Large intestine (tissue), 12 donors: ENCODE measurements at places on chromosomes 12 and 14.

GRCh38 chr14:34161351-34162082, 210.6 kb upstream of the EGLN3 start:
- DNase-seq: no peak

DNA sequence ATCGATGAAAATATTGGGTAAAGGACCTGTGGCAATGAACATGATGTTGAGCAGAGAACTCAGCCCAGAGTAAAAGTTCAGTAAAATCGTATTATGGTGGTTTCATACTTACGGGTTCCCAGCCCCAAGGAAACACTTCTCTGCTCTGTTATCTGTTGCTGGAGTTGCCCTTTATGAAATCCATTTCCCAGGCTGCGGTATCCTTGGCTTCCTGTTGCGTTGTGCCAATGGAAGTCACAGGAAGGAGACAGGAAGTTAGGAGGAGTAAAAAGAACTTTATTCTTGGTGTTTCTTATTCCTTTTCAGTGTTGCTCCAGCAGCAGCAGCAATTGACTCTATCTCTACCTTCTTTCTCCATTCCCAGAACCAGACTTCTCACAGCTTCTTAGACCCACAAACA, 965.2 kb downstream of the VRK1 start:
- DNase-seq: no peak

DNA sequence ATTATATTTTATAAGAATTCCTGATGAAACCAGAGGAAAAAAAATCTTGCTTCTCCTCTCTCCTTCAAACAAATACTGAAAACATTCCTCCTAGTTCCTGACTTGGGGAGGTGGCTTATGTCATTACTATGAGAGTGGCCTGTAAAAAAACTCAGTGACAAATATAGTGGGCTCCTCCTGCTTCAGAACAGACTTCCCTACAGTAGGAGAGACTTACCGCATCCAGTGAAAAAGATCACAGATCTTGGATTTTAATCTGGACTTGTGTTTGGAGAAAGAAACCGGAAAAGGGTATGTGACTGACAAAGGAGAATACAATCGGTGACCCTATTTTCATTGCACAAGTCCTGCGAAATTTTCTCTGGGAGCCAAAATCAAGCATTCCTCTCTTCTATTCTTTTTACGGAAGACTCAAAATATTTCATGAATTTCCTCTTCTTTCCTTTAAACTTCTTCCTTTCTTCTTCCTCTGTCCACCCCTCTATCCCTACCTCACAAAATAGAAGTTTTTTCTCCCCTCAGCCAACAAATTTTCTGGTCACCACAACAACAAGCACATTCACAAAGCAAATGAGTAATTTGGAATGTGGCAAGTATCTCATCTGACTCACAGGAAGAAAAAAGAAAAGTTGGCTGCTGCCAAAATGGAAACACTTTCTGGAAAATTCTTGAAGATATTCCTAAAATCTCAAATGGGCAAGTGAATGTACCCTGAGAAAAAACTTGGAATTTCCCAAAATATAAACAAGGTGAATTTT, 185.1 kb upstream of the CDKN3 start:
- no peak for DNase-seq

- DNase-seq: no peak
Observed at GRCh38 chr12:8120072-8120713, 3.2 kb upstream of the CLEC4A start.

DNA sequence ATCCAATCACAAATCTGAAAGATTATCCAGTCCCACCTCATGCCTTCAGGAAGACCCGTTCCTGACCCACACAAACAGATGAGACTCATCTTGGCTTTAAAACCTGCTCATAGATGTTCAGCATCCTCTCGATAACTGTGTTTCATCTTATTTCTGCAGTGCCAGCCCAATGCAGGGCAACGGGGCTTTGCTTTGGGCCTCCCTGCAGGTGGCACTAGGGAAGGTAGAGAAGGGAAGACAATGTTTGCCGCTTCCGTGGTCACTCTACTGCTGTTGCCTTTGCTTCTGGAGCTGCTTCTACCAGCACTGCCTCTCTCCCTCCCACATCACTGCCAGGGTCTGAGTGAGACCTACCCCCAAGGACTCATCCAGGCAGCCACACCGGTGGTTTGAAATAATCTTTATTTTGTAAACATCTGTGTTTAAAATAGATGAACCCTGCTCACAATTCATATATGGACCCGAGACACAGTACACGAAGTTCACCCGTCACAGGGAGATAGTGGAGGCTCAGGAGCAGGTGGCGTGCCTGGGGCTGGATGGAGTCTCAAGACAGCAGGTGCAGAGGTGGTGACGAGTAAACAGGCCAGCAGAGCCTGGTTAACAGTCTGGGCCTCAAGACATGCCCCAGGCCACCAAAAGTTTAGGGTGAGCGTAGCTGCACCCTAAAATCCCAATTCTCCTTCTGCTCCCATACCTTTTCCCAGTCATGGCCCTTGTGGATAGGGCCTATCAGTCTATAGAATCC, 3.1 kb upstream of the GPX2 start:
- no peak for DNase-seq

DNA sequence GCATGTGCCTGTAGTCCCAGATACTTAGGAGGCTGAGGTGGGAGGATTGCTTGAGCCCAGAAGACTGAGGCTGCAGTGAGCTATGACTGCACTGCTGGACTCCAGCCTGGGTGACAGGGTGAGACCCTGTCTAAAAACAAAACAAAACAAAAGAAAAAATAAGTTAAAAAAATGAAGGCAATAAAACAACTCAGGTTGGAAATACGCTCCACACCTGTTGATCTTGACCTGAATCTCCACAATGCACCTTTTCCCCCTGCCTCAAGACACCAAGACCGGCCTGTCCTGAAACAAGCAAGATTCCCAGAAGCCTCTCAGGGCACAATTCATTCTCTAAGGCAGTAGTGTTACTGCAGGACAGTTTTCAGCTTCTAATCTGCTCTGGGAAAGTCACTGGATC, 20.8 kb upstream of the CEBPE start:
- no peak for DNase-seq

DNA sequence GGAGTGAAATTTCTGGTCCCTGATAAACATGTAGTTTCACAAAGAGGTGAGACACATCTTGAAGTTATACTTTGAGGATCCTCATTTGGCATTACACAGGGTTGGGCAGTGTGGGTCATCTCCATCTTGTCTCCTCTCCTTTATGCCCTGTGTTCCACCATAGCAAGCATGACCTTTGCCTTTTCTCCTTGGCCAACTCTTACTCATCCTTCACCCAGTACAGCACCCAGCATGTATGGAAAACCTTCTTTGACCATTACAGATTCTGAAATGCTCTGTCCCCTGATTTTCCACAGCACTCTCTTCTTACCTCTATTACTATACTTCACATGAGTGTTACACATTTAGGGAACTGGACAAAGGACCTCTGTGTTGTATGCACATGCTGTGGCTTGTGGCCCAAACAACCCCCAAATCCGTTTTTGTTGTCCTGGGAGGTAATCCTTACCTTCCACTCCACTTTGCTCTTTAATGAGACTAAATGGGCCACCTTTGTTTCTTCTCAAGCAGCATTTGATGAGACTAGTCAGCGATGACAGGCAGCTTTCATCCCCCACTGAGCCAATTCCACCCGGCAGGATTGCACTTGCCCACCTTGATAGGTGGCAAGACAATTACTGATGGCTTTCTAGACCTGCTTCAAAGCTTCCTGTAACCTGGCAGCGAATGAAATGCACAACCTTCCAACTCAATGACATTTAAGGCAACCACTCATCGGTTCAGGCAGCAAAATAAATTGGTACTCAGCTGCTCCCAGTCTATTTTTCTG, 163.5 kb downstream of the MON2 start:
- no peak for DNase-seq

DNA sequence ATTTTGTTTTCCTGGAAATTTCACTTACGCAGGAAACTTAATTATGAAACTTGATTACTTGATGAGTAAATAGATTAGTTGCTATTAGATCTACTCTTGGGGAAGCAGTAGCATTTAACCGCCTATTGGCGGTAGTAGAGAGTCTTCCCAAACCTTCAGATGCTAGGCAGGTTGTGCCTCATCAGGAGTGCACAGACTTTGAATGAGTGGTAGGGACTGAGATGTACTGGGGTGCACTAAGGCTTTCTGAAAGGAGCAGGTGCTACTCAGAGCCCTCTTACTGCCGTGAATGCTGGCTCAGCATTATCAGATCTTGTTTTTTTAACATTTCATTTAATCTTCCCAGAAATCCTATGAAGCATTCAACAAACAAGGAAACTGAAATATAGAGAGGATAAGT, 7.7 kb downstream of the GATC start:
- DNase-seq: no peak

GRCh38 chr12:58087423-58088127, 146.2 kb downstream of the ATP23 start:
- DNase-seq: no peak

- no peak for DNase-seq
Observed at GRCh38 chr12:131327521-131328488, 374.1 kb downstream of the ADGRD1 start.

- no peak for DNase-seq
Observed at GRCh38 chr14:106509176-106509575, 982.8 kb downstream of the TMEM121 start.

- no peak for DNase-seq
Observed at GRCh38 chr14:69039288-69039628, 60.2 kb upstream of the ACTN1 start.
